ENCODE measurements at places on chromosomes 13 and 19. TPM values are rescaled to one million over a fixed set of nuclear protein-coding genes. Genes with fewer than 3 reads are reported as not detected.
A peak's percentile ranks its signal among the peaks of the same experiment; 100 is the strongest.

C19orf85 gene
- polyA plus RNA-seq, result not detected

SBSN gene
- polyA plus RNA-seq, result not detected

FCAR gene
- polyA plus RNA-seq, result not detected

GRCh38 chr19:10424011-10424637 is 3.8 kb downstream of the PDE4A start:
- peak; percentile 83 for DNase-seq

- no peak for DNase-seq
Observed at GRCh38 chr13:102869948-102870676, 24.3 kb downstream of the ERCC5 start.

GRCh38 chr19:2140138-2140569 is 11.2 kb downstream of the AP3D1 start:
- peak; percentile 77 for DNase-seq

DNA sequence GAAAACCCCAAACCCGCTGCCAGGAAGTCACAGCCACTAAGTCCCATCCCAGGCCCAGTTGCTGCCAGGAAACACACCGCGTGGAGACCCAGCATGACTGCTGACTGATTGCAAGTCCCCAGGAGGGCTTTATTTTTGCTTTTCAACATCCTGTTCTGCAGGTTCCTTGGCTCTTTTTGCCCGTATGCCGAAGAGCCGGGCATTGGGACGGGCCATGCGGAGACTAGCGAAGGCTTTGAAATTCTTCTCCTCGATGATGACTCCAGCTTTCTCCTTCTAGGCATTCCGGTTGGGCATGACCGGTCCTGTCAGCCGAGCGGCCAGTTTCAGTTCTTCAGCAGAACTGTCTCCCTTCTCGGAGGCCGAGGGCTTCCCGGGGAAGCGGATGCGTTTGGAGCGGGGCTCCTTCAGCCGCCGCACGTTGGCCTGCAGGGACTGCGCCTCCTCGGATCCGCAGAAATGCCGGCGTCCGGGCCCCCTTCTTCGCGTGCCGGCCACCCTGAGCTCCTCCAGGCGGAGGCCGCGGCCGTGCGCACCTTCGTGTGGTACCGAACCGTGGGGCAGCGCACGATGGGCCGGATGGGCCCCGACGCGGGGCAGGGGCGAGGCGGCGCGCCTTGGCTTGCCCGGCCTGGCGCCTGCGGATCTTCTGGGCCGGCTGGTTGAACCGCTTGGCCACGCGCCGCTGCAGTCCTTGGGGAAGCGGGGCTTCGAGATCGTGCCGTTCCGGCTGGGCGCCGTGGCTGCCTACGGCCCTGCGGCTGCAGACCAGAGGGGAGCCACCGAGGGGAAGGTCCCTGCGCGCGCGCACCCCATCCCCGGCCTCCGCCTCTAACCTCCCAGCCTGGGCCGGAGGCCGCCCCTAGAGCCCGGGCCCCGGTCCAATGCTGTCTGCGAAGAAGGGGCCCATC is 15.2 kb downstream of the ZSCAN5C start:
- DNase-seq, result no peak

GRCh38 chr13:26926371-26926770 is 165.8 kb upstream of the GPR12 start:
- DNase-seq, result no peak
